Nephron progenitor cell (in vitro differentiated cells): ENCODE measurements at places on chromosomes 2 and 18.

DNA sequence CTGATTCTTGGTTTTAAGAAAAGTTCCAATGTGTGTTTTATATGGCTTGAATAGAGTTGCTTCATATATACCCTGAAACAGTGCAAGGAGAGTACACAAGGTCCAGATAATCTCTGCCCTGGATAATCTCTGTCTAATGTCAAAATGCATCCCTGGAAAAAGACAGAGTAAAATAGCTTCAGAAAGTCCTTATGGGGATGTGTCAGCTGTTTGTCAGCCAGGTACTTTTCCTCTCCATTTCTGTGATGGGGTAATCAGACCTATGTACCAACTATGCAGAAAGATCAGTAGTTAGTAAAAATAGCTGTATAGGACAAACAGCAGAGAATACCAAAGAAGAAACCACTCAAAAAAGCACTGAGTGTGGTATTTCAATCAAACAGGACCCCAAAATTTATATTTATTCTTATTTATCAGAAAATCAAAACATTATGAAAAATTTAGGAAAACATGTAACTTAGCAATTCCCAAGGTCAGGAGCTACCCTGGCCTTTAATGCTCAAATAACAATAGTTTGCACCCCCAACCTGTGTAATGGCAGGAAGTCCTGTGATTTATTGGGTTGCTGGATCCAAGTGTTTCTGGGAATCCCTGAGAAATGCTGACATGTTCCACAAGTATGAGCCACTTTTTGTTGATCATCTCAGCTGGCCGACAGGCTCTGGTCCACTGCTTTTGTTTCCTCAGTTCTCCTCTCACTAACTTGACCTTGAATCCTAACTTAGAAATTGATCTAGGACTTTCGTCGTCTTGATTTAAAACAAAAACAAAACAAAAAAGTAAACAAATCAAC lies 69.6 kb downstream of the MDH1 start:
- no peak for DNase-seq

- DNase-seq = no peak
These were observed 243.9 kb downstream of the AFF3 start for GRCh38 chr2:99898336-99899048.

- DNase-seq = no peak
These were observed 658.0 kb upstream of the CDH2 start for GRCh38 chr18:28834889-28835288.

- peak; percentile 5 for DNase-seq
These were observed 787 bp upstream of the TBR1 start for GRCh38 chr2:161415034-161415986.

DNA sequence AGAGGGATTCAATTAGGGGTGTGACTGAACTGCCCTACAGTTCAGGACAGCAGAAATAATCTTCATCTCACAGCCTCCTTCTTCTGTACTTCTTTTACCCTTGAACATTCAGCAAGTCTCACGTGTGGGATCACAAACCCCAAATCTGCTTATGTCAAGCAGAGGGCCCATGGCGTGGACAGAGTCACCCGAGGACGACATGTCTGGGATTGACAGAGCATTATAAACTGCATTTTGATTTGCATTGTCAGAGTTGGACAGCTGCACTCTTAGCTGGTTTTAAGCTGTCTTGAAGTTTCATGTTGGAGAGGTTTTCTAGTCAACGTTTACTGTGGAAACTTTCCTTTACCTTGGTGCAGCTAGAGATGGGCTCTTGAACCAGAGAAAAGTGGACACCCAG lies 26.4 kb downstream of the MGAT5 start:
- DNase-seq = no peak

- DNase-seq = no peak
These were observed 30.6 kb downstream of the ITSN2 start for GRCh38 chr2:24329700-24330099.

- DNase-seq = no peak
These were observed 78.2 kb downstream of the EHBP1 start for GRCh38 chr2:62783679-62784078.

- no peak for DNase-seq
These were observed 67.8 kb downstream of the SOX11 start for GRCh38 chr2:5759949-5760348.

- DNase-seq = no peak
These were observed 585.7 kb upstream of the FANCL start for GRCh38 chr2:58826795-58827194.

DNA sequence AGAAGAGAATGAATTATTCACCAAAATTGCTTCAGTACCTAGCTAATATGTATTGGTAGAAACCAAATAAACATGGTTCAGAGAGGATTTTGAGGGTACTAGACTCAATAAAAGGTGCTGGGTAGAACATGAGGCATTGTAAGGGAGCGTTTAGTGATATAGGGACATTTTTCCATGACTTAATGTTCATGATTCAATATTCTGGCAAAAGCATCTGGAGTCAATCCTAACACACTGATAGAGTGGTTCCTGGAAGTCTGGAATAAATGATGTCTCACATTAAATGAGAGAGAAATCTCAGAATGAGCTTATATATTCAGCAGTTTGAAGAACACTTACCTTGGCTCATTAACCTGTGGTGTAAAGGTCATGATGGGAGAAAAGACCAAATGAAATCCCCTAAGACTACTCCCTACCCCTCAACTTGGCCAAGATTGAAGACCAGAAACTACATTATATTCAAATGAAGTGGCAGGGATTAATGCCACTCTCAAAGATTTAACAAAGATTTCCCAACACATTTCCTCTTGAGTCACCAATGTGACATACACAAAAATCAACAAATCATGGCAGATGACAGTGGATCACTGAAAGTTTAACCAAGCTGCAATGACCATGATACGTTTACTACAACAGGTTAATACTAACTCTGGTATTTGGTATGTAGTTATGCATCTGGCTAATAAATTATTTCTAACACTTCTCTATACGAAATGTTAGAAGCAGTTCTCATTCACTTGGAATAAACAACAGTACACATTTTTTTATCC lies 309.5 kb downstream of the SATB2 start:
- DNase-seq = no peak

DNA sequence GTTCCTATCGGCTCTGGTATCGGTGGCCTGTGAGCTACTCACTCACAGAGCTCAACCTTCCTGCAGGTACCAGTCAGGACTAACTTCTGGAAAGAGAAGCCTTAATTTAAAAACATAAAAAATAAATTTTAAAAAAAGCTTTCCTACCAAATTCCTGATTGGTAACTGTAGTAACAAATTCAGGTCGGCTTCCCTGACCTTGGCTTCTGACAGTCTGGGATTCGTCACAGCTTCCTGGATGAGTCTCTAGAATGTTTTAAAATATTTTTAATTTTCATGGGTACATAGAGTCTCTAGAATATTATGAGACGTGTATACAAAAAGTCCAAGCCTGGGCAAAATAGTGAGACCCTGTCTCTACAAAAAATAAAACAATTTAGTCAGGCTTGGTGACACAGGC lies 45.0 kb upstream of the MTCL1 start:
- DNase-seq = no peak

DNA sequence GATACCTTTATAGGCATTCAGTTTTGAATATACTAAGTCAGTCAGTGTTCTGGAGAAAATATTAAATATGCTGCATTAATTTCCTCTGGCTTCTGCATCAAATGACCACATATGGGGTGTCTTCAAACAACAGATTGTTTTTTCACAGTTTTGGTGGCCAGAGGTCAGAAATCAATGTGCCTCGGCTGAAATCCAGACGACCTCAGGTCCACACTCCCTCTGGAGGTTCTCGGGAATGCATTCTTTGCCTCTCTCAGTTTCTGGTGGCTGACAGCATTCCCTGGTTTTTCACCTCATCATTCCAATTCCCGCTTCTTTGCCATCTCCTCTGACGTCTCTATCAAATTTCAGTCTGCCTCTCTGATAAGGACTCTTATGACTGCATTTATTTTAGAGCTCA lies 142.3 kb downstream of the ZNF407 start:
- no peak for DNase-seq

- DNase-seq = peak; percentile 50
These were observed 87.1 kb upstream of the MCFD2 start for GRCh38 chr2:47002480-47003381.

- no peak for DNase-seq
These were observed 114.5 kb upstream of the TANK start for GRCh38 chr2:161045726-161046125.

DNA sequence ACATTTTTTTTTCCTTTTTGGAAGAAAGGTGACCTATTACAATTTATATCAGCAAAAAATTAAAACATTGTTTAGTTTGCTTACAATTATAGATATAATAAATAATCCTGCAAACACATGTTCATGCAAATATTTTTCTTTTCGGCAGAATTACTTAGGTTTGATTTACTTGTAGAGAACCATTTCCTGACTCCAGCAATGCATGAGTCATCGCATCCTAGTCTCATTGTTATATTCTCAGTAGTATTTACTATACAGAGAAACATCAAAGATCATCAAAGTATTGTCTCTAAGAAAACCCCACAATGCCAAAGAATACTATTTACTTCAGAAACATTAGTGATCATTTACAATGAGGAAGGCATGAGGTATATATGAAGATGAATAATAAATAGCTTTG lies 40.4 kb upstream of the MTIF2 start:
- no peak for DNase-seq

GRCh38 chr2:196368546-196369225 lies 197.3 kb upstream of the STK17B start:
- no peak for DNase-seq

GRCh38 chr2:169315357-169315756 lies 47.0 kb downstream of the LRP2 start:
- no peak for DNase-seq

DNA sequence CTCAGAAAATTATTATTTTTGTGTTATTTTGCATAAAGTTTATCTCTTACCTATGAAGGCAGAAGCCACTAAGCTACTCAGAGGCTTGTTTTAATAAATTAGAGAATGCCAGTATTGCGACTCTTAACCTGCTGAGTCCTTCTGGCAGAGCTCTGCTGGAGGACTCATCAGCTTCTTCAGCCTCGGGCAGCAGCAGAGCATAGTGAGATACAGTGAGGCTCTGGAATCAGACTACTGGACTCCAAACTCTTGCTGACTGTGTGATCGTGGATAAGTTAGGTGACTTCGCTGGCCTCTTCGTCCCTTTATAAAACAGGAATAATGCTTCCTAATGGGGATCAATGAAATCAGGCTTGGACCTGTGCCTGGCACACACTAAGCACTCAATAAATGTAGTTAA lies 1.7 kb downstream of the PTRHD1 start:
- no peak for DNase-seq

DNA sequence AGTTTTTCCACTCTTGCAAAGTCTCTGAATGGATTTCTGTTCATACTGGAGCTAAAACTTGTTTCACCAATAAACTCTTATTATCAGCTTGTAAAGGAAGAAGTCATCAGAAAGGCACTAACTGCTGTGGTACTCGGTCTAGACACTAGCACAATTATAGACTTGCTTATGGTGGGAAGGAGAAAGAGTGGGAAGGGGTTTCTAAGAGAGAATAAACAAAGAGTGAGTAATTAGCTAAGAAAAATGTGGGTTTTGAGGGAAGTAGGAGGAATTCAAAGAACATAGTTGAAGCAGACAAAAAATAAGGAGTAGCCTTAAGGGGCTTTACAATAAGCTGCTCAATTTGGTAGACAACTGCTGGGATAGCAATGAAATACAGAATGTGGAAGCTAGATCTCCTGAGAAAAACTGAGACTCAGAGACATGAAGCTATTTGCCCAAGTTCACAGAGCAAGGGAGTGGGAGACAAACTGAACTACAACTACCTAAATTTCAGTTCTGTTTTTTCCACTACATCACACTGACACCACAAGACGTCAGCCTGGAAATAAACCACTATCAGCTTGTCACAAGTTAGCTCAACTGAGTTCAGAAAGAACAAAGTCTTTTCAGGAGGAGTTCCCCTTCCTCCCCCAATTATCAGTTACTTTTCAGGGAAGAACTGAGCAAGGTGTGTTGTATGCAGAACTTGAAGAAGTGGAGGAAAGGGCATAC lies 59.7 kb downstream of the MAP4K3 start:
- no peak for DNase-seq
